Glomerular endothelial cell (primary cell): ENCODE measurements at places on chromosomes 12 and 14.

DNA sequence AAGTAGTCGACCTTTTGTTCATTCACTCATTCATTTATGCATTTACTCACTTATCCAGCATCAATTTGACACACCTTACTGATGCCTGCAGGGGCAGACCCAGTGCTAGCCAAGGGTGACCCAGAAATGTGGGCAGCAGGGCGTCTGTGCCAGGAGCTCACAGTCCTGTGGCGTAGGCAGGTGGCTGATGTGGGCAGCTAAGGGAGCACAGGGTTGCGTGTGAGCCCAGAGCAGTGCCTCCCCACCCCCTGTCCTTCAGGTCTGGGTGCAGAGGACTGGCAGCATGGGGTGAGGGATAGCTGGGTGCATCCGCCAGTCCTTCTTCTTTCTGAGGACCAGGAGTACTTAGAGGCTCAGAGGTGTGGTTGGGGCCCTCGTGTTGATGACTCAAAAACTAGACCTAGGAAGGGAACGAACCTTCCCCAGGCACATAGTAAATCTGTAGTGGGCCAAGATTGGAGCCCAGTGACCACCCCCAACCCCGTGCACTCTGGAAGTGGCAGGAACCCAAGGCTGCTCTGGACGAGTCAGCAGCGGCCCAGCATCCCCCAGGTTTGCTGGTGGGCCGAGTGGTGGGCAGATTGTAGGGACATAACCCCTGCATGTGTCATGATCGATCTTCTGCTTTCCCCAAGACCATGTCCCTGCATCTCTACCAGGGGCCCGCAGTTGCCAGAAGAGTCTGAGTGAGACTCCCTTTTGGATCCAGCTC lies 63.9 kb downstream of the BEGAIN start:
- DNase-seq = no peak

DNA sequence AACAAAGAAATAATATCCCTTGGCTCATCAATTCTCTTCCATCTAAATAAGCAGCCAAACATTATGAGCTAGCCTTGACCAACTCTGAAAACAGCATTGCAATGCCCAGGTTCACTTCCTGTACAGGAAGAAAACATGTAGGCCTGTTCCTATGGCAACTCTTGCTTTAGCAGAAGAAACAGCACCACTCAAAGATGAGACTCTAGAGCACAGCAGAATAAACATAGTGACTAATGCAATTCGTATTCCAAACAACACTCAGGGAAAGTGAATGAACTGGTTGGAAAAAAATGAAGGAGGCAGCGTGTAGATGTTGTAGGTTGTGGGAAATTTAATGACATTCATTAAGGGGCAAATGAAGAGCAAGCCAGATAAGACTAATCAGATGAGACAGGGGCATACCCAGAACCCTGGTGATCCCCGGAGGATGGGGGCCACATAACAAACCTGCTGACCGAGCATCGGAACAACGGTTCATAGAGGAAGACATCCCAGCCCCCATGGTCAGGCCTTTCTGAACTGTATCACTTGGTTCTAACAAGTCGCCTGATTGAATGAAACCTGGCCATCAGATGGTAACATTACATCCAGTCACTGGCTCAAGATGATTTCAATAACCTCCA lies 9.0 kb downstream of the ARHGDIB start:
- peak; percentile 98 for DNase-seq

- no peak for DNase-seq
These were observed 227.3 kb downstream of the SLC41A2 start for GRCh38 chr12:104730763-104731162.

- DNase-seq = no peak
These were observed 32.0 kb upstream of the SSTR1 start for GRCh38 chr14:38175658-38176057.

- DNase-seq = no peak
These were observed 79.9 kb downstream of the SLC15A5 start for GRCh38 chr12:16197600-16197999.

DNA sequence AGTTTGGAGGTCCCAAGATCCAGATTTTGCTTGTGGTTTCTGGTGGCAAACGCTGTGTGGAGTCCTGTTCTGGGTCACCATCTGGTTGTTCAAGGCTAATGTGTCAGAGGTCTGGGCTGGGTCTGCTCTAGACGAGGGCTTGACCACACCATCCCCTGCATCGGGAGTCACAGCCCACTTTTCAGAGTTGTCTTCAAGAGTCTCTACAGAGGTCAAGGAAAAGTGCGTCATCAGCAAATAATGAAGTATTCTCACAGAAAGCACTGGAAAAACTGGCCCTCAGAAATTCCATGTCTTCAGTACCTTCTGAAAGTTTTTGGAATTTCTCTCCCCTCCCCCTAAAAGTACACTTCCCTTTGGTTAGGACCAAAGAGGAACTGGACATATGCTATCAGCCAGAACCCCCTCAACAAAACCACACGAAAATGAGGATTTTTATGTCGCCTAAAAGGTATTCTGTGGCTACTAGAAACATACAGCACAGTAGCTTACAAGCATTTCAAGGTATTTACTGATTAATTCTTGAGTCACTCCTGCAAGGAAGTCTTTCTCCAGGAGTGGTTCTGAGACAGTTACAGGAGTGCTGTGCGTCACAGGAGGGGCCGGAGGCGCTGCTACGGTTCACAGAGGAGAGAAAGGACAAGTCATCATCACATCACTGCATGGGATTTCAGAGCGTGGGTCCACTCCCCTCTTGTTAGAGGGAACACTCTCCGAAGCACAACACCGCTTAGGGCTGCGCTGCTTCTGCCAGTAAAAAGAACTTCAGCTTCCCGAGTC lies 35.4 kb downstream of the RAD52 start:
- no peak for DNase-seq
